ENCODE measurements at places on chromosomes 4 and X.

- no peak for DNase-seq
These were observed 389.4 kb downstream of the PABPC4L start for GRCh38 chr4:133812236-133812635.

GRCh38 chr4:176902710-176903323, 110.1 kb upstream of the VEGFC start:
- DNase-seq = no peak

- DNase-seq = no peak
These were observed 33.3 kb downstream of the BBS12 start for GRCh38 chr4:122765692-122766352.

DNA sequence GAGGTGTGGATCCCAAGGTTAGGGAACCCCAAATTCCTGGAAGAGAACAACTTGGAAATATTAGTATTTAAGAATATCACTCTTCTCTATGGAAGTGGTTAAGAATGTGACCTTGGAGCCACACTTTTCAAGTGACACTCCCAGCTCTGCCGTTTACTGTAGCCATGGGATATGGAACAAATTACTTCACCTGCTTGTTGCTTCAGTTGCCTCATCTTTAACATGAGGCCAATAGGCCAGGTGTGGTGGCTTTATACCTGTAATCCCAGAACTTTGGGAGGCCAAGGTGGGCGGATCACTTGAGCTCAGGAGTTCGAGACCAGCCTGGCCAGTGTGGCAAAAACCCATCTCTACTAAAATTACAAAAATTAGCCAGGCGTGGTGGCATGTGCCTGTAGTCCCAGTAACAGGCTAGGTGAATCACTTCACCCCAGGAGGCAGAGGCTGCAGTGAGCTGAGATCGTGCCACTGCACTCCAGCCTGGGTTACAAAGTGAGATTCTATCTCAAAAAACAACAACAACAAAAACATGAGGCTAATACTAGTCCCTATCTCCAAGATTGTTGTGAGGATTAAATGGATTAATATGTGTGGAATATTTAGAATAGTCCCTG, 13.0 kb downstream of the IL13RA1 start:
- no peak for DNase-seq

DNA sequence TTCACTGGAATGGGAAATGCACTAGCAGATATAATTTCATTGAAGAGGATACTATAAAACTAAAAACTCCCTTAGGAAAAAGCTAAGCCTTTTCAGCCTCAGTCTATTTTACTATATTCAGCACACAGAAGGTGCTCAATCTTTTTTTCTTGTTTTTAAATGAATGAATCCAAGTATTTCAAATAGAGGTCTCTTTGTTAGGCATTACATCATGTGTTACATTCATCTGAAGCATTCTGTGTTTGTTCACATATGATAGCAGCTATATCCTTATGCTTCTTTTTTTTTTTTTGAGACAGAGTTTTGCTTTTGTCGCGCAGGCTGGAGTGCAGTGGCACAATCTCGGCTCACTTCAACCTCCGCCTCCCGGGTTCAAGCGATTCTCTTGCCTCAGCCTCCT, 278.4 kb downstream of the CAMK2D start:
- DNase-seq = no peak

DNA sequence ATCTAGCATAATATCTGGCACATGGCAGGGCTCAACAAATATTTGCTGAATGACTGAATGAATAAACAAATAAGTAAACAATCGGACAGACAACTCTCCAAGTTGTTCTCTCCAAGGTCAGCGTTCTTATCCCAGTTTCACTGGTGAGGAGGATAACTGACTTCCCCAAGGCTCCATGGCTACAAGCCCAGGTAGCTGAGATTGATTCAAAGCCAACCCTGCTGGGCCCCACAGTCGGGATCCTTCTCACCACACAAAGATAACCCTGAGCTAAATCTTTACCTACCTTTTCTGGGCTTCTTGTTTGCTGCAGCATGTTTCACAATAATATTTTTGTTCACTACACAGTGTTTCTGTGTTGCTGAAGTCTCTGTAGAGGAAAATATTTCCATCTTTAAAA, 54.9 kb downstream of the USP46 start:
- DNase-seq = no peak

DNA sequence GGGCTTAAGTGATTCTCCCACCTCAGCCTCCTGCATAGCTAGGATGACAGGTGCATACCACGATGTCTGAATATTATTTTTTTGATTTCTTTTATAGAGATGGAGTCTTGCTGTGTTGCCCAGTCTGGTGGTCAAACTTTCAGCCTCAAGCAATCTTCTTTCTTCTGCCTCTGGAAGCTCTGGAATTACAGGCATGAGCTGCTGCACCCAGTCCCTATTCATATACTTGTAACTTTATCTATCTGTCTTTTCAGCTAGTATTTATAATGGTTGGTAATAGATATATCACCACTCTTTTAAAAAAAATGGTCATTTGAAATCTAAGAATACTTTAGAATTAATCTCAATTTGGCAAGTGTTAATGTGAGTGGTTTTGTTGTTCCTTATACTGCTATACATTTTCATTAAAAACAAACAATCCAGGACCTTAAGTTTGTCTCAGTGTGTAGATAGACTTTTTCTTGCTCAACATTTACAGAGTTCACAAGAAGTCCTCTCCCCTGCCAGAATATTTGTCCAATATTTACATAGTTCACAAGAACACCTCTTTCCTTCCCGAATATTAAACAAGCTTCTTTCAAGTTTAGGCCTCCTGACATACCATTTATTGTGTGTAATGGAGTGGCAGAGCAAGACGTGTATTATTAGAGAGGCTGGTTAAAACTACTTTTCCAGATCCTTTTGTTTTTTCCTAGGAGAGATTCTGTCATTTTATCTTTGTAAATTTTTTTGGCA, 1197.4 kb upstream of the ADGRL3 start:
- no peak for DNase-seq

DNA sequence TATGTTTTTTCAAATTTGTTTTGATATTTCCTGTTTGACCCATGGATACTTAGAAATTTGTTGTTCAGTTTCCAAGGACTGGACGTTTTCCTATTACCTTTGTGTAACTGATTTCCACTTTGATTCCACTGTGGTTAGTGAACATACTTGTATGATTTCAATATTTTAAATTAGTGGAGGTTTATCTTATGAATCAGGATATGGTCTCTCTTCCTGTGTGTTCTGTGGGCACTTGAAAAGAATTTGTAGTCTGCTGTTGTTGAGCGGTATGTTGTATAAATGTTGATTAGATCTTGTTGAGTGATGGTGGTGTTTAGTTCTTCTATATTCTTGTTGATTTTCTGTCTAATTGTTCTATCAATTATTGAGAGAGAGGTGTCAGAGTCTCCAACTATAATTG, 21.2 kb upstream of the LAMTOR3 start:
- no peak for DNase-seq

DNA sequence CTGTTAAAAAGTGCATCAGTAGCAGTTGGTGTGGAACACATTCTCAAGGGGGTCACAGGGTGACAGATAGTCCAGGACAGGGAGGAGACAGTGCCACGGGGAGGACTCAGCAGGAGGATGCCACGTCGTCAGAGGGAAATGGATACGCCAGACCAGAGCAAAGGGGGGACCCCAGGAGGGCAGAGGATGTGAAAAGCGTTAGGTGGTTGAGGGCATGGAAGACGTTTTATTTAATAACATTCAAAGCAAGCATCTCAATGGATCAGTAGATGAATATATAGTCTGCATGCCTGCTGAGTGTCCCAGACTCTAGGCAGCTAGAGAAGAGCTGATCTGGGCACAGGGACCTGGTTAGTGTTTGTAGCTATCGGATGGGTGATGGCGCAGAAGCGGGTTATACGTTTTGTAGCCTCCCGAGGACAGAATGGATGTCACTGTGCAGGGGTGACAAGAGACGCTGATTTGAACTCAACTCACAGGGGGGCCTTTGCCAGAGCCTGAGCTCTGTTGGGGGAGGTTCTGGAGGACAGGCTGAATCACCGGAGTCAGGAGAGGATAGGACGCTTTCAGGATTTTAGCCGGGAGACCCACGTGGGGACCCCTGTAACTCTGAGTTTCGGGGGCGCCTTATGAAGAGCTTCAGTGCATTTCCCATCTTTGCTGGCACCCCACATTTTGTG, 81.3 kb downstream of the STOX2 start:
- DNase-seq = no peak

- no peak for DNase-seq
These were observed 242.2 kb upstream of the GK2 start for GRCh38 chr4:79650217-79650616.

- no peak for DNase-seq
These were observed 70.0 kb downstream of the DCHS2 start for GRCh38 chr4:154421618-154422017.

- DNase-seq = no peak
These were observed 460.6 kb downstream of the IL15 start for GRCh38 chr4:142097015-142097414.

- DNase-seq = no peak
These were observed 207.3 kb upstream of the RADX start for GRCh38 chrX:106404512-106404911.

DNA sequence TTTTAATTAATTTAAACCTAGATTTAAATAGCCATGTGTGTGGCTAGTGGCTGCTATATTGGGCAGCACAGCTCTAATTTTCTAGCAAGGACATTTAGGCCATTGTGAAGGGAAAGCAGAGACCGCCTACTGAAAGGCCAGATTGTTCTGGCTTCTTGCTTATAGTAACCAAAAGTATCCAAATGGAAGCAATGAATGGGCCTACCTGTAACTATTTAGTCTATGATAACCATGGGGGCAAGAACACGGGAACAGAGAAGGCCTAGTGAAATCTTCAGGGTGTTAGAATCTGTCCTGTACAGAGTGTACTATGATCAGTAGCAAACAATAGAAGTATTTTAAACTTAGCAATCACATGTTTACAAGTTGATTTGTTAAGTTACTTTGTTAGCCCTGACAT, 16.5 kb upstream of the HPRT1 start:
- DNase-seq = no peak

GRCh38 chrX:39903343-39903742, 194.4 kb downstream of the BCOR start:
- no peak for DNase-seq

DNA sequence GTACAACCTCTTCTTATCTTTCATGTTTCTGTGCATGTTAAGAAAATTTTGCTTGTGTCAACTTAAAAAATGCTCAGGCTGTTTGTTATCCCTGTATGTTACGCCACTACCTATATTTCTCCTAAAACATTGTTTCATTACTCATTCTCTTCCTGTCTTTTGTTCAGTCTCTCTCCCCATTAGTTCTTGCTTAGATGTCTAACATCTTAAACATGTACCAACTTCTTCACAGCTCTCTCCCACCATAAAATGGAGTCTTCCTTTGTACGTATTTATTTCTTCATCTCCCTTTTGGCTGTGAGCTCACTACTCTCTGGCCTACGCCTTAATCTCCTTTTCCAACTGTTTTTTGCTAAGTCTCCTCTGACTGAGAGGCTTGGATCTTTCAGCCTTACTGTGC, 36.4 kb downstream of the PCDH7 start:
- no peak for DNase-seq

DNA sequence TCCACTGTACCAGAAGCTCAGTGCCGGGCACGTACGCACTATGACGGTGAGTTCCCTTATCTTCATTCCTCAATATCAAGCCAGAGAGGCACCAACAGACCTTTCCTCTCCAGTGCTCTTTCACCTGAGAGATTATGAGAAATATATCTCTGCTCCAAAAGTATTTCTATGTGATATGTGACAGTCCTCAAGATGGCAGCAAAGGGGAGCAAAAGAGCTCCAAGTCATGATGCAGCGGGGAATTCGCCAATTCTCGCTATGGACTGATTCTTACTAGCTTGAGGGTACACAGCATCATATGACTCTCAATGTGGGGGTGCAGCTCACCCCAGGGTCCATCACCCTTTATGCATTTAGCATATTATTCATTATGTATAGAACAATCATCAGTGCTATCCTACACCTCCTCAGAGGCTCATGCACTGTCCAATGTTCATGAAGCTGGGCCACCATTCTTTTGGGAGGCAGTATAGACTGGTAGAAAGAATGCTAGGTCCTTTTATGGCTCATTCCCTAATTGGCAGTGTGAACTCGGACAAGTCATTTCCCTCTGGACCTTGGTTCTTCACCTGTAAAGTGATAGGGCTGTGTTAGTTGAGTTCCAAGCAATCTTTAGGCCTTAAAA, 12.8 kb upstream of the IQSEC2 start:
- no peak for DNase-seq

GRCh38 chr4:16492872-16493271, 266.6 kb upstream of the TAPT1 start:
- no peak for DNase-seq

DNA sequence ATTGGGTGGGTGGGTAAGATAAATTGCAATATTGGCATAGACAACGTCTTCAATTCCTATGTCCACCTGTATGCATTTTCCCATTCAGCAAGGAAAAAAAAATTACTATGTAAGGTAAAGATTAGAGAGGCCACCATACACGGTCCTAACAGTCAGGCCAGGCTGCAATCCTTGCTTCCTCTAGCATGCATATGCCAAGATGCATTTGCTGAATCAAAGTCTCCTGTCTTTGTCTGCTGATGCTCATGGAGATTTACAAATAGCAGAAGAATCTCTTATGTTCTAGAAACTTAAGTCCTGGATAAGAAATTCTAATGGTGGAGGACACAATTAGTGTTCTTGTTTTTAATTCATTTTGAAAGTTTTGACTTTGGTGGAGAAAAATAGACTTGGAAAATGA, 206.8 kb downstream of the PDGFC start:
- DNase-seq = no peak

- DNase-seq = no peak
These were observed 57.9 kb upstream of the PAGE1 start for GRCh38 chrX:49753691-49754090.

DNA sequence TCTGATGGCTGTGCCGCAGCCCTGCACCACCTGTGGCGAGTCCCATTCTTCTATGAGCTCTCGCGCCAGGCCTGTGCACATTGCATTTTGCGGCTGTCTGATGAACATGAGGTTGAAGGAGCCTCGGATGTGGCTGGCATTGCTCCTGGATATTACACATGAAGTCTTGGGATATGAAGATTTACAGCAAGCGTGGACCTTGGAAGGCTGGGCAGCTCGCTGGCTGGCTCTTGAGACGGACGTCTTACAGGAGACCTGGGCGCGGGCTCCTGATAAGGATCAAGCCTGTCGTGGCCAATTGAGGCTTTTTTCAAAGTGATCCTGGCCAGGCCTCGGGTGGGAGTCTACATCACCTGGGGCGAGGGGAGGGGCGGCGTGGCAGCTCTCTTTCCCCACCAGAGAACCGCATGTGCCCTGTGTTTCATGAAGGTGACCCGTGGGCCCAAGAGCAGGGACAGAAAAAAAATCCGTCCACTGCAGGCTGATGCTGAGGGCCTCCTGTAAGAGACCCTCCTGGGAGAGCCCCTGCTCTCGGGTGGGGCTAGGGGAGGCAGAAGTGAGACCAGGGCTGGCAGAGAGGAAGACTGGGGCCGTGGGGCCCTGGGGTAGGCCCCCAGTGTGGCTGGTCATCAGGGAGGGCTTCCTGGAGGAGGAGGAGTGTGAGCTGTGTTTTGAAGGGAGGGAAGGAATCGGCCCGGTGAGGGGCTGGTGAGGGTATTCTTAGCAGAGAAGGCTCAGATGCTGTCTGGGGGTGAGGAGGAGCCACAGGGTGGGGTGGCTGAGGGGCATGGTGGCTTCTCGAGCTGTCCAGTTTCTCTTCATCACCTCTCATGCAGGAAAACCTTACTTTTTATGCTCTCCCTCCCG, 23.6 kb downstream of the CPZ start:
- no peak for DNase-seq

Data from stimulated activated CD4-positive, alpha-beta T cell treated with anti-CD3 and anti-CD28 coated beads, Interleukin-1b, Interleukin-23, amount 100 ng/mL, for 48 hours (primary cell).